ENCODE measurements at places on chromosomes 1 and 21.

DNA sequence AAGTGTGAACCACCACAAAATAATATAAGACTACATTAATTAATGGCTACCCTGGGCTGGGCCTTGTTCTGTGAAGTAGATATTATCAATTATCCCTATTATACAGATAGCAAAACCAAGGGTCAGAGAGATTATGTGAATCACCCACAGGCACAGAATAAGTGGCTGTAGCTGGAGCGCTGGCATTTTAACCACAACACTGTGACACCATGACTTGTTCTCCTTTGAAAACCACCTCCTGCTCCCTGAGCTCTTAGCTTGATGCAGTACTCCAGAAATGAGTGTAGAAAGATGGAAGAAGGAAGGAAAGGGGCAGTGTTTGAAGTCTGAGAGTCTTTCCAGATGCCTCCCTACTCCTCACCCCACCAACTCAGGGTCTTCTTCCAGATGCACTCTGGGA lies 29.5 kb upstream of the JUN start:
- DNase-seq: no peak

DNA sequence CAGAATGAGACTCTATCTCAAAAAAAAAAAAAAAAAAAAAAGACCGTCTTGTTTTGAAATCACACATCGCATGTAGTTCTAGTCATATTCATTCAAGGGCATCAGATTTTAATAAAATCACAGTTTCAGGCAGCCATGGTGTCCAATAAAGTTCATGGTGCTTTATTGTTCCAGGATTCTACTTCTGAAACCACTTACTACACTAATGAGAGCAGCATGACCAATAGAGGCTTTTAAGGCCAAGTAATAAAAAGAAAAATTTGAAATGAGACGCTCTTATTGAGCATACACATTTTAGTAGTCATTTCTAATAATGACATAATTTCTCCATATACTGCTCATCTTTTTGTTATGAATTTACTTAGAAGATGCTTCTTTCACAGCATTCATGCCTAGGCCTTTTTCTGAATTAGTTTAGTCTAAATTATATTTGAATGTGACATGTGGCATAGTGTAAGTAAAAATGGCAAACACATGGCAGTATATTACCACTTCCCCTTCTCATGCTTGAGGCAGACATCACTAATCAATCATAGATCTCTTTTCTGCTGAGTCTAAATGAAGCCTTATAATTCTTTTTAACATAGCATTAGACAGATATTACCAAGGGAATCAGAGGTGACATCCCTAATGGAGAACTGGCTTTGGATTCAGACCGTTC lies 18.5 kb downstream of the NTMT2 start:
- no peak for DNase-seq

GRCh38 chr1:26359981-26360806 lies 6.3 kb upstream of the CRYBG2 start:
- DNase-seq: peak; percentile 36

GRCh38 chr1:199784138-199784895 lies 243.2 kb upstream of the NR5A2 start:
- DNase-seq: no peak

GRCh38 chr1:2073382-2074230 lies 23.4 kb downstream of the PRKCZ start:
- DNase-seq: no peak

- no peak for DNase-seq
Observed at GRCh38 chr1:113243529-113243928, 146.8 kb upstream of the MAGI3 start.

- DNase-seq: no peak
Observed at GRCh38 chr1:32855861-32856617, 14.7 kb downstream of the FNDC5 start.

DNA sequence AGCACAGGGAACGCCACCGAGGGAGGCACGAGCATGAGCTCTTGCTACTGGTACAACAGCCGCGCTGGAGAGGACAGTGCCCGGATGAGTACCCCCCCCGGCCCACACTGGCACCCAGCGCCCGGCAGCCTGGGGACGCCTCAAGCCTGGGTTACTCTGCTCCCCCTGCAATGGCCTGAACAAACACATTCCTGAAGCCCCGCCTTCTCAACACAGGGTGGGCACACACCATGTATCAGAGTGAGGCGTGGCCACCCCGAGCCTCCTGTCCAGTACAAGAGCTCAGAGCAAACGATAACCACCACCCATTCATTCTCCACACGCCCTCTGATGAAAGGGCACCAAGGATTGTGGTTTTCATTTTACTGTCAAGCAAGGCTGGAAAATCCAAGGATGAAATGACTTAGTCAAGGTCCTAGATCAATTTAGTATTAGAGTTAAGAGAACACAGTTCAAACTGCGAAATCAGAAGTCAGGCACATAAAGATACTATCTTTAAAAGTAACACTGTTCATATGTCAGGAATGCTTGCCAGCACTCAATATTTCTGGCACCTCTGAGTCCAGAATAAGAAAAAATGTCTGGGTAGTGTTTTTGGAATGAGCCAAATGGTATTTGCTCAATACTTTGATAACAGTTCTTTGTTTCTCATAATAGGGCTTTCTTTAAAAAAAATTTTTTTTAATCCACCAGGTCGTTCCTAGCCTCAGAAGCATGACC lies 22.0 kb downstream of the UBE2G2 start:
- DNase-seq: no peak

DNA sequence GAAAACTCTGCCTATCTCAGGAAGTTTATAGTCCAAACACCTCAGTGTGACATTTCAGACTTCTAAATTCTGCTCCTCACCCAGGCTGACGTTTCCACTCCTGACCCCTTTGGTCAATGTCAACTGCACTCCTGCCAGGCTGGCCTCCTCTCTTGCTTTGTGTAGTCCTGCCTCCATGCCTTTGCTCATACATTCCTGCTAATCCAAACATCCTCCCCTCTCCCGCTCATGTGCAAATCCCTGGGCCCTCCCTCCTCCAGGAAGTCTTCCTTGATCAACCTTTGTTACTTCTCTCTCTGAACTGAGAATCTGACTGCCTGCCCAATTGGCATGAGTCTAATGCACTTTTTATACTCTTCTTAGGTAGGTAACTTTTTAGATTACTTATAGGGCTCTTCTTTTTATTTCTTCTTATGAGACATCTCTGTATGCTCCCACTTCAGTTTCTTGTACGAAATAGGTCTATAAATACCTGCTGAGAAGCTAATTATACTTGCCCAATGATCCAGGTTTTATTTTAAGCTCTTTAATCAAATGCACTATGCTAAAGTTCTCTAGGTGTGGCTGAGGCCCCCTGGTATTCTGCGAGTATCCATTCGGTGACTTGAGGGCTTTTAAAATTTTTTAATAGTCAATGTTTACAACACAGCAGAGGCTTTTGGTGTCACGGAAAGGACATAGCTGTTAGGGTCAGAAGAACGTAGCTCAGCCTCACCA lies 128.1 kb downstream of the PLXNA2 start:
- DNase-seq: no peak

GRCh38 chr1:115466433-115466832 lies 128.4 kb upstream of the NGF start:
- no peak for DNase-seq

DNA sequence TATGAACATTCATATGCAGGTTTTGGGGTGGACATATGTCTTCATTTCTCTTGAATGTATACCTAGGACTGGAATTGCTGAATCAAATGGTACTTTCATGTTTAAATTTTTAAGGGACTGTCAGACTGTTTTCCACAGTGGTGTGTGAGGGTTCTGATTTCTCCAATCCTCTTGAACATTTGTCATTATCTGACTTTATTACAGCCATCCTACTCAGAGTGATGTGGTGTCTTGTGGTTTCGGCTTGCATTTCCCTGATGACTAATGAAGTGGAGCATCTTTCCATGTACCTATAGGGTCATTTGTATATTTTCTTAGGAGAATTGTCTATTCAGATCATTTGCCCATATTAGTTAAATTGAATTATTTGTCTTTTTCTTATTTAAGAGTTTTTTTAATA lies 35.4 kb upstream of the ZNF281 start:
- no peak for DNase-seq

GRCh38 chr21:34187935-34188334 lies 114.6 kb downstream of the MRPS6 start:
- no peak for DNase-seq

DNA sequence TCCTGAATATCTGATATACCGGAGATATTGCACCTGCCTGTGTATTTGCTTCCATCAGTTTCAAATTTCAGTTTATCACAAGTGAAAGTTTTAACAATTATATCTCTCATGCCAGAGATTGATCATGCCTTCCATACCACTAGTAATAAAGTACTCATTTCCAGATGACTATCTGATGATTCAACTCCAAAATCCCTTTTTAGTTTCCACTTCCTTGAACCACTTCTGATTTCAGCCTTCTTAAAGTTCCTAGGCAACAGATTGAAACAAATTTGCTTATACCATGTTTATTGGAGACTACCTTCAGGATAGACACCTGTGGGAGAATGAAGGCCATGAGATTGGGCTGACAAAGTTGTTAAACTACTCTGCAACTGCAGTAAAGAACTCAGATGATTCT lies 21.5 kb upstream of the COL11A1 start:
- no peak for DNase-seq

DNA sequence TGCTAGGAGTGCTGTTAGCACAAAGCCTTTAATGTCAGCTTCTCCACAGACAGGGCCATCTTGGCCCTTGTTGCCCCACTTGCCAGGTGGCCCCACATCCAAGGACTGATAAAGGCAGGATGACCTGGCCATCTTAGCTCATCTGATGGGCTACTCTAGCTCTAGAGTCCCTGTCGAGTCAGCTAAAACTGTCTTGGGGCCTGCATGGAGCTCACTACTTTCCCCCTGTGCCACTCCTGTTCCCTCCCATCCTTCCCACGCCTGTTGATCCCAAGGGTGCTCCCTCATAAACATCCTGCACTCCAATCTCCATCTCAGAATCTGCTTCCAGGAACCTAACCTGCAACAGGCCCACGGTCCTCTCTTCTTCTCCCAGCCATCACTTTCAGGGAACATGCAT lies 652 bp upstream of the GPX7 start:
- no peak for DNase-seq

DNA sequence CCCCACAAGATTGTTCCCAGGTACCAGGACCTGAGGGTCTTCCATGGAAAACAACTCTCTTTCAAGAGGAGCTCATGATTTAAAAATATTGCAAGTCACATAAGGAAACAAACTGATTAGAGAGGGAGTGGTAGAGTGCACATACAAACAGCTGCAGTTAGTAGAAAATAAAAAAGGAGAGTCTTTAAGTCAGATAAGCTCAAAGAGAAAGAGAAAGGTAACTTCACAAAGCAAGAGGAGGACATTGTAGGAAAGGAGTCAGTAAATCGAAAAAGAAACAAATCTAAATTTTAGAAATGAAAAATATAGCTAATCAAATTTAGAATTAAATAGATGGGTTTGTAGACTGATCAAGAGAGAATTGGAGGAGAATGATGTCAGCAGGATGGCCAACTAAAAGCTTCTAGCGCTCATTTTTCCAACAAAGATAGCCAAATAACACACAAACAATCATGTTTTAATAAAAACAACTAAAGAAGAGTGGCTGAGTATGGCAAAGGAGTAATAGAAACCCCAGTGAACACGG lies 86.1 kb upstream of the CD53 start:
- DNase-seq: no peak

GRCh38 chr1:157983787-157984186 lies 9.7 kb upstream of the KIRREL1 start:
- no peak for DNase-seq

GRCh38 chr1:172321451-172321850 lies 99.0 kb upstream of the C1orf105 start:
- DNase-seq: no peak

DNA sequence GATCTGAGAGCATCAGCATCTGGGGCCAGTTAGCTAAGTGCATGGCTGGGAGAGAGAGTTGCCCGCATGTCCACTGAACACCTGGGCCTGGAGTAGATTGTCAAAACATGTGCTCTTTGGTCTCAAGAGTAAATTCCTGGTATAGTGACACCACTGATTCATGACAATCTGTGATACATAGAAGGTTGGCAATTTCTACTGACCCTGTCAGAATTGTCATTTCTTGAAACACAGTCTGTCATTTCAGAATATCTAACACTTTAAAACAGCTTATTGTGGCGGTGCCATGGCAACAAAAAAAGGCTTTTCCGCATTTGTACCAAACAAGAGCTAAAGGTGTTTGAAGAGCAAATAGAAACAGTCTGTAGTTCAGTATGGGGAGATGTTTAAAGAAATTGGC lies 186.4 kb upstream of the FAM78B start:
- DNase-seq: no peak

- no peak for DNase-seq
Observed at GRCh38 chr1:115337633-115338456, at the start of gene NGF. TSS of gene NGF (minus strand) at chr1:115338249. CDS start at chr1:115286795, 51,454 bp downstream.

DNA sequence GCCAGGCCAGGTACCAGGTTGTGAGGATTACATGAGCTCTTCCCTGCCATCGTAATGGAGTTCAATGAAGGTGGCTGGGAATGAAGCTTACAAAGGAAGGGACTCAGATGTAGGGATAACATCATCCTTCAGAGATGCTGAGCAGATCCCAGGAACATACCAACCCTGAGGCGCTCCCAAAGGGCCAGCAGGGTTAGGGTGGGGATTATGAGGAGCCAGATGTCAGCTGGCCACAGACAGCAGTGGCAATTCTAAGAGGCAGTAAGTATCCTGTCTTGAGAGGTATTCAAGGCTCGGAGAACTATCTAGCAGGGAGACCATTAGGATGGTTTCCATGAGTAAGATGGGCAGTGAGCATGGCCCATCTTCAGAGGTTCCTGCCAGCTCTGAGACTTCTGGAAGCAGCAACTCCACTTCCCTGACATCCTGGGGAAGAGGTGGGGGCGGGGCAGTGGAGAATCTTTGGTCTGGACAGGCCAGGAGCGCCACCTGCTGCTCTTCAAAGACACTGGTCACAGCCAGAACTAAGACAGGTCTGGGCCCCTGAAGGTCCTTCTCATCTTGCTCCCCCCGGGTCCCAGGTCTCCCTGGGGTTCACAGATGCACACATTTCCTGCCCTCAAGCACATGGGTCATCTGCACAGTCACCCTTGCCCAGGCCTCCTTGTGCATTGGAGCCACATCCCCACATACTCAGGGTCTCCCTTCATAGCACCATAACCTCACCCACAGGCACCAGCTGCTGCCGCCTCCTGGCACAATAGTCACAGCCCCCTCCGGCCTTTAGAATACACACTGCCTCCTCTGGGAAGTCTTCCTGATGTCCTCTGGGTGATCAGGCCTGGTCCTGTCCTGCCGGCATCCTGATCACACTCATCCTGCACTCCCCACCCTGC lies 2.7 kb upstream of the SDC3 start:
- DNase-seq: peak; percentile 12

DNA sequence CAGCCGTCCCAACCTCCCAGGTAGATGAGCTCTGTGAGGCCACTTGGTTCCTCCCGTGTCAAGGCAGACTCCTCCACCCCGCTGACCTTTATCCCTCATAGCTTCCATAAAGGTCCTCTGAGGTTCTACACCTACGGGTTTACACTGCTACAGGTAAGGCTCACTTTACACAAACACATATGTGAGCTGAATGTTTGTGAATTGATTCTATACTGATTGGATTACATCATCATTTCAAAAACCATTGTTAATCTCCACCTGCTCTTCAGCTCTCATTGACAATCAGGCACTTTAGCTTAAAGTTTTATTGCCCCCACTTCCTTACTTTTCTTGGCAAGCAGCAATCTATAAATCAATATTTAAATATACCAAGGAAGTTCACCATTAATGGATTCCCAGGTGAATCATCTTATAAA lies 12.8 kb upstream of the RGS16 start:
- DNase-seq: no peak

GRCh38 chr1:111503585-111504060 lies at the start of the genes ADORA3 and TMIGD3:
TSS of gene ADORA3 (minus strand) at chr1:111503633. CDS start at chr1:111503354, 279 bp downstream.
TSS of gene TMIGD3 (minus strand) at chr1:111503633. CDS start at chr1:111503354, 279 bp downstream.
- peak; percentile 37 for DNase-seq

Data from CD4-positive, alpha-beta T cell treated with Interleukin-6 at 100 ng/mL for 8 hours (primary cell).